ENCODE measurements at places on chromosomes 5 and 9.
A peak's percentile ranks its signal among the peaks of the same experiment; 100 is the strongest.

DNA sequence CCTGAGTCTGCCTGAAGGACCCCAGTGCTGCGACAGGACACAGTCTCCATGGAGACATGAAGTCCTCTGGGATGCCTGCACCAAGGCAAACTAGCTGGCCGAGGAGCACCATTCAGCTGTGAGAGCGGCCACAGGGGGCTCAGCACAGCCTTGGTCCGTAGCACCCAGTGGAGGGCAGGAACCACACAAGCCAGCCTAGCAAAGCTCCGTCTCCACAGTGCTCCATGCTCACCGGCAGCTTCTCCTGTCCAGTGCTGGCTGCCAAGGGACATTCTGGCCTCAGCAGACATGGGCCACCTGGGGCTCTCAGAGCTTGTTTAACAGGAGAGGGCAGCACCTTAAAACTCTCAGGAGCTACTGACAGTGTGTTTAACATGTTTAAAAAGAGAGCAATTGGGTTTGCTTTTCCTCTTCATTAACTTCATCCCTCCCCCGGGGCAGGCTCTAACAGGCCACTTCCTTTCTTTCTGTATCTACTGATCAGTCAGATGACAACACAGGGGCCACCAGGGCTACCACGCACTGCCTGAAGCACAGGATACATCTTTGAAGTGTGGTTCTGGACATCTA, 57.0 kb downstream of the SECISBP2 start:
- peak; percentile 41 for DNase-seq

- DNase-seq, result no peak
Observed at GRCh38 chr5:143213851-143214363, 189.6 kb downstream of the NR3C1 start.

DNA sequence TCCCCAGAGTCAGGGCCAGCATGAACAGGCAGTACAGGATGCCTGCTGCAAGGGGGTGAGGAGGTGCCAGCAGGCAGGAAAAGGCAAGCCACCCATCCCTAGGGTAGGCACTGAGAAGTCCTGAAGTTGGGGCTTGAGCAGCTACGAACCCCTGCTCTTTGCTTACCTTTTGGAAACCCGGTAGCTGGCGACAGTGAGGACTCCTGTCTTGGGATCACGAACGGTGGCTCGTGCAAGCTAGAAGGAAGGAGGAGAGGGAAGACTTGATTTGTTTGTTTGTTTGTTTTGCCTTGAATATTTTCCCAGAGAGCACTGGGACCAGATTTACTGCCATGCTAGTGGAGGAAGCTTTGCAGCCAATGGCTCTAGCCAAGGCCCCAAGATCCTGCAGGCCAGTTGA, 23.7 kb downstream of the P4HA2 start:
- no peak for DNase-seq

DNA sequence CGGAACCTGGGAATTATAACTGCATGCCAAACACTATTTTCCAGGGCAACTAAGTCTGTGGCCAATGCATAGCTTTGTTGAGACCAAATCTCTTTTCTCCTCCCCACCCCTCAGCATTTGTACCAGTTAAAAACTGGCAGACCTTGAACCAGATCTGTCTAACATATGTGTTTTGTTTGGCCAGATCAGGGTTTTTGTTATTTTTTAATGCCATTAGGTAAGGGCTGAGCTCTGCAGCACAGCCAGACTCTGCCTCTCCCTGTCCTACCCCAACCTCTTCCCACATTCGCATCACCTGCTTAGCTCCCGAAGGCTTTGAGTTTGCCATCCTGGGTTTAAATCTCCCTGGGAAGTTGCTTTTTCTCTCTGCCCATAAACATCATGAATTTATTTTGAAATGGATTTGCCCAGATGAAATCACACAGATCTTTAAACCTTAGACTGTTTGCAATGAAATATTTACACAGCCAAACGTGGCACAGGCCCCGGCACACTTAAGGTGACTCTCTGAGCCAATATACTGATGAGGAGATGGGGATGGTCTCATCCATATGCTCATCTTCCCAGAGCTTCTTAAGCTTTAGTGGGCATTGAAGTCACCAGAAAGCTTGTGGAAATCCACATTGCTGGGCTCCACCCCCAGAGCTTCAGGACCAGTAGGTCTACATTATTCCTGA, 54.0 kb upstream of the ALDH1B1 start:
- no peak for DNase-seq

GRCh38 chr5:27437594-27438200, 399.3 kb upstream of the CDH9 start:
- no peak for DNase-seq

- DNase-seq, result peak; percentile 80
Observed at GRCh38 chr5:40436535-40437237, 243.0 kb upstream of the PTGER4 start.

- no peak for DNase-seq
Observed at GRCh38 chr5:106154280-106154716, 1516.4 kb downstream of the EFNA5 start.

DNA sequence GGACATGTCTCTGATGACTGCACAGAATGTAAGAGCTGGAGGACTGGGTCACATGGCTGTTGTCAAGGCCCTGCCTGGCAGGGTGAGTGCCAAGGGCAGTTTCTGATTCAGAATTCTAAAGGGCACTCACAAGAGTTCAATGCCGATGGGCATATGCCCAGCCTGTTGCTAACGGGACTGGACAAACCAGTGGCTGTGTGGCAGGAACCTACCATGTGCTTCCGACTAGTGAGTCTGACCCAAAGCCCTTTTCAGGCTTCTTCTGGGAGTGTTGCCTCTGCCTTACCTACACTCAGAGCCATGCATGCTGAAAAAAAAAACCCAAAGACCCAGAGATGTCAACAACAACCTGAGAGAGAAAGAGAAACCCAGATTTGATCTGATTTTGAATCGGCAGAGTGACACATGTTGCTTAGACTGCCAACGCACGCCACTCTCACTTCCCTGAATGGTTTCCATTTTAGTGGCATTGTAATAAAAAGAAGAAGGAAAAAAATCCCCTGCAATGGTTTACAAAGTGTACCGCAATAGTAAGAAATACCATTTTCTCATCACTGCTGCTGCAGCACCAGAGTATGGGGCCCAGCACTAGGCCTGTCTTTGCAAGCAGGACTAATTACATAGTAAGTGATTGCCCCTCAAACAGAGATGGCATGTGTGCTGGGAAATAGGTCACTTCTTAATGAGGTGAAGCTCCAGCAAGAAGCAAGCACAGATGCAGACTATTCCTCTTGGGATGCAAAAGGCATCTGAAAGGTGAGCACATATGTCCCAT, 194.3 kb downstream of the PALM2AKAP2 start:
- DNase-seq, result no peak

- no peak for DNase-seq
Observed at GRCh38 chr5:135335031-135335828, 63.8 kb downstream of the MACROH2A1 start.

GRCh38 chr9:94912700-94913249, 186.3 kb downstream of the AOPEP start:
- DNase-seq, result no peak

DNA sequence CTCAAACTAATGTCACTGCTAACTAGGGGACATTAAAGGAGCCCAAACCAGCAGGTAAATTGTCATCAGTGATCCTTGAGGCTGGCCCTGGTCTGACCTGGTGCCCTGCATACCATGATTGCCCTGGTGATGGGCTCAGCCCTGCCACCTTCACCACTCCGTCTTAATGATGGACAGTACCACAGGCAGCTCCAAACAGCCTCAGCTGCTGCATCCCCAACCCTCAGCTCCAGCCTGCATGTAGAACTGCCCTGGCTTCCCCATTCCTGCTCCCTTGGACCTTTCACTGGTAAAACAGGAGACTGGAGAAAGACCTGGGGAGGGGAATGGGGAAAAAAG, 190.0 kb downstream of the GAS1 start:
- DNase-seq, result no peak

GRCh38 chr9:1916095-1916494, 99.1 kb upstream of the SMARCA2 start:
- DNase-seq, result no peak

GRCh38 chr9:98087420-98088354, 31.2 kb downstream of the NANS start:
- DNase-seq, result peak; percentile 35

GRCh38 chr5:154311362-154311761, 120.8 kb downstream of the GALNT10 start:
- no peak for DNase-seq

DNA sequence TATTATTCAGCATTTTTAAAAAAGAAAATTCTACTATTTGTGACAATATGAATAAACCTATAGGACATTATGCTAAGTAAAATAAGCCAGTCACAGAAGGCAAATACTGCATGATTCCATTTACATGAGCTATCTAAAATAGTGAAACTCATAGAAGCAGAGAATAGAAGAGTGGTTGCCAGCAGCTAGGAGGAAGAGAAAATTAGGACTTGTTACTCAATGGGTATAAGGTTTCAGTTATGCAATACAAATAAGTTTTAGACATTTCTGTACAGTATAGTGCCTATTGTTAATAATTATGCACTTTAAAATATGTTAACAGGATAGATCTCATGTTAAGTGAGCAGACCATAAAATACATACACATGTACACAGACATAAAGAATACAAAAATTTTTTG, 73.8 kb upstream of the SPINK5 start:
- no peak for DNase-seq

DNA sequence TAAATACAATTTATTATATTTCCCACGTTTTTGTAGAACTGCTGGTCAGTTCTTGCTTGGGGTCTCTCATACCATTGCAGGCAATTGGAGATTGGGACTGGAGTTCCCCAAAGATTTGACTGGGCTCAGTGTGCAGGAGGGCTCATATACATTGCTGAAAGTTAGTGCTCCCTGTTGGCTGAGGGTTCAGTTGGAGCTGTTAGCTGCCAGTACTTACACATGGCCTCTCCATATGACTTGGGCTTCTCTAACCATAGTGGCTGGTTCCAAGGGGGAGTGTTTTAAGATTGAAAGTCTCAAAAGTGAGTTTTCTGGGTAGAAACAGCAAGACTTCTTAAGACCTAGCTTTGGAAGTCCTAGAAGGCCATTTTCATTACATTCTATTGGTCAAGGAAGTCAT, 102.9 kb downstream of the MAN2A1 start:
- no peak for DNase-seq

DNA sequence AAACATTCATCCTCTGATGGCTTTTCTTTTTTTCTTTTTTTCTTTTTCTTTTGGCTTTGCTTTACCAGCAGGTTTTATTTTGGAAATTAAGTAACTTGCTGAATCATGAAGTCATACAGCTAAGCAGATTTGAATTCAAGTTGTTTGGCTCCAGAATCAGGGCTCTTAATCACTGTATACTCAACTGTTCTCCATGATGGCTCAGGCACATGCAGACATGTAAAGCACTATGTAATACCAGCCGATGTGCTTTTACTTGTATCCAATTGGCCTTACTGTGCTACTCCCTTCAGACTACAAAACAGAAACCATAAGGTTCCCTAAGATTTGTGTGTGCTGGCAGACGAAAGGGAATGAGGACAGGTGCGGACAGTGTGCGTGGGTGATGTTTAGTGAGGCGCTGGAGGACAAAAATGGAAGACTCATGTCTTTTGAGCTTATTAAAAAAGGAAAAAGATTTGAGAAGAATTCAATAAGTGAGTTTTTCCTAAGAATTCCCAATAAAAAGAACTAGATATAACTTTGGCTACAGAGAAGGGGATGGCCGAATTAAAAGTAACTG, 44.7 kb upstream of the OTP start:
- DNase-seq, result no peak

GRCh38 chr9:136590821-136591752, 45.2 kb upstream of the NOTCH1 start:
- DNase-seq, result no peak

DNA sequence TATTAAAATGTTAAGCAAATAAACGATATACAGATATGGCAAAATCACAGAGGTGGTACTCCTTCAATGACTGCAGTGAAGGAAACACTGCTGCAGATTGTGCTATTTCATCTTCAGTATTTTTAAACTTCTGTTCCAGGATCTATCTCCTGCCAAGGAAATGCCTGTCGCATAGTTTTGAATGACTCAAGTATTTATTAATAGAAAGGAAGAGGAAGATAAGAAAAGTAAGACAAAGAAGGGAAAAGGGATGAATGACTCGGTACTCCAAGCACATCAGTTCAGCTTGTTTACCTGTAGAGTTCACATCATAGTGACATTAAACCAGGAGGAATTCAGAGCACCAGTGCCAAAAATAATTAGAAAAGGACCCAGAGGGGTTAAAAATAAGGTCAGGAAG, 5.1 kb upstream of the GPX8 start:
- DNase-seq, result no peak

DNA sequence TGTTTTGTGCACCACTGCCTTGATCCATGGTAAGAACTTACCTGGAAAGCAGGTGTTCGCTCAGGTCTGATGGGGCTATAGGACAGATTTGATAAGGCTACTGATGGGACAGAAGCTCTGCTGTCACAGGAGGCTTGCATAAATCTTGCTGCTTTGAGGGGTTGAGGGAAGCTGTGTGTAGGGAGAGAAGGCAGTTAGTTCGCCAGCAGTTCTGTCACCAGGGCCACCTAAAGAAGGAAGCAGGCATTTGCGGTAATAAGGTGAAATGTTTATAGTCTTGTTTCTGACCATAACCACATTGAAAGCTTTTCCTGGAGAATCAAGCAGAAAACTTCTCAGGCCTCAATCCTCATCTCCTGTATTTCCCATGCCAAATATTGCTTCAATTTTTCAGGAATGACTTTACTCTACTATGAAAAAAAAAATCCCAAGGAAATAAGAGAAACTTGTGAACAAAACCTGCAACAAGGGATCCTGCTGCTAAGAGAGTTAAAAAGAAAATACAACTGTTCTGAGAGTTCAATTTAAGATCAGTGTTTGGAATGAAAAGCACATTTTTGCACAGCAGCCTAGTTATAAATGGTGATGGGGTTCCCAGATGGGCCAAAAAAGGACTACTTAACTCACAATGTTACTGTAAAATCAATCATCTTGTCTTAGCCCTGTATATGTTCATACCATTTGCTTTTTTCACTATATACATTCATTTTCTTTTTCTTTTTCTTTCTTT, 122.0 kb upstream of the RANBP3L start:
- no peak for DNase-seq
